ENCODE measurements at places on chromosomes 3 and 15. TPM values are rescaled to one million over a fixed set of nuclear protein-coding genes. Genes with fewer than 3 reads are reported as not detected.

CYP1A1 gene
- 0.27 TPM for total RNA-seq

WWTR1 gene
- 111 TPM for total RNA-seq

ITIH1 gene
- not detected for total RNA-seq

MON1A gene
- total RNA-seq = 9.6 TPM

CIP2A gene
- total RNA-seq = 9.4 TPM

FBXO40 gene
- total RNA-seq = 0.08 TPM

CYP8B1 gene
- not detected for total RNA-seq

HHLA2 gene
- not detected for total RNA-seq

TAMM41 gene
- 11.2 TPM for total RNA-seq

IGSF11 gene
- total RNA-seq = not detected

GOLGA6L9 gene
- total RNA-seq = 4.2 TPM

FAM3D gene
- total RNA-seq = not detected

LIPC gene
- not detected for total RNA-seq

DNA sequence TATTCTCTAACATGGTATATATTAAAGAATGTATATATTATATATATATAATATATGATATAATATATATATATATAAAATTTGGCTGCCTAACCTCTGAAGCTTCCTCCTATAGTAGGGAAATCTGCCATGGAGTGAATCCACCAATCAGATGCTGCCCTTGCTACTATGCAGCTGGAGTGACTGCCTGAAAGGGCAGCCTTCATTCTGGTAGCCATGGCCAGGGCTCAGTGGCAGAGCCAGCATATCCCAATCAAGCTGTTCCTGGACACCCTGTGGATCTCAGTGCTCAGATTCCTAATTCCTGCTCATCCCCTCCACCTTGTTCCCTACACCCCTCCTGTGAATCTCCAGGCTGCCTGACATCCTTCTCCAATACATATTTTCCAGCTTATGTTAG lies 2.2 kb upstream of the SH3GL3 start:
- no peak for DNase-seq

DNA sequence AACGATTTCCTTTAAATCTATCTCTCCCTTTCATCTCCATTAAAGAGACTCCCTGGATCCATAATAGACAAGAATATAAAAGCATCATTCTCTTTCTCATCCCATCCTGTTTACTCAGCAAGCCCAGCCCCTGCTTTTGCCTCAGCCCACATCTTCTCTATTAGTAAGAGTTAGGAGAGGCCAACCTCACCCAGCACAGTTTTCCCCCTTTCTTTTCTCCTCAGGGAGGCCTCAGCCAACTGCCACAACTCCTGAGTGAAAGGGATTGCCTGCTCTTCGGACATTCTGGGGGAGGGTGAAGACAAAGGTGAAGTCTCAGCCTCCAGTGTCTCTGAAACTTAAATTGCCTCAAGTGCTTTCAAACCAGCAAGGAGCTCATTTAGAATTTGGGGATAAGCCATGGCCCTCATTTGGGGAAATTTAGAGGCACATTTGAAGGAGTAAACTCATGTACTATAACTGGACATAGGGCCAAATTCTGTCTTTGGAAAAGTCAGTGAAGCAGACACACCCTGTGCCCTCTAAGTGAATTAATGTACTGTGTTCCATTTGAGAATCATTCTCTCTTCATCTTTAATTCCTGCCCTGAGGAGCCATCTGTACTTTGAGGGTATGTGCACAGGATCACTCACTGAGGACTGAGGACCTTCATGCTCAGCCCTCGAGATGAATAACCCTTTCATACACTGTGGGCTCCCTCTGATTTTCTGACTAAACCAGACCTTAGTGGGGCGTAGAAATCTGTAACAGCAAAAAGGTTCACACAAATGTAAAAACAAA lies 82.5 kb downstream of the SOX2 start:
- DNase-seq = no peak

GRCh38 chr3:148205977-148206376 lies 491.7 kb upstream of the AGTR1 start:
- no peak for DNase-seq

GRCh38 chr3:128482666-128483656 lies 10.0 kb downstream of the GATA2 start:
- peak; percentile 64 for DNase-seq

- no peak for DNase-seq
Observed at GRCh38 chr3:97689962-97690361, 74.6 kb upstream of the ARL6 start.

DNA sequence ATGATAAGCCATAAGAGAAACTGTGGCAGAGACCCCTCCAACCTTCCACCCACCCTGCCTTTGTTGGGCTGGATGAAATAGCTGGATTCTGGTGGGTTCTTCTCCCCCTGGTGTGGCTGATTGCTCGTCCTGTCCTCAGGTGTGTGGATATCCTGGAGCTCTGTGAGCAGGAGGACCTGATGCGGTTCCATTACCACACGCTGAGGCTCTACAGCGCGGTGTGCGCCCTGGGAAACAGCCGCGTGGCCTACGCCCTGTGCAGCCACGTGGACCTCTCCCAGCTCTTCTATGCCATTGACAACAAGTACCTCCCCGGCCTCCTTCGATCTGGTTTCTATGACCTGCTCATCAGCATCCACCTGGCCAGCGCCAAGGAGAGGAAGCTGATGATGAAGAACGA lies 306.3 kb upstream of the CHRM5 start:
- no peak for DNase-seq

GRCh38 chr15:72058585-72058984 lies 59.4 kb downstream of the MYO9A start:
- DNase-seq = no peak

GRCh38 chr15:31228980-31229826 lies 97.4 kb upstream of the KLF13 start:
- no peak for DNase-seq

DNA sequence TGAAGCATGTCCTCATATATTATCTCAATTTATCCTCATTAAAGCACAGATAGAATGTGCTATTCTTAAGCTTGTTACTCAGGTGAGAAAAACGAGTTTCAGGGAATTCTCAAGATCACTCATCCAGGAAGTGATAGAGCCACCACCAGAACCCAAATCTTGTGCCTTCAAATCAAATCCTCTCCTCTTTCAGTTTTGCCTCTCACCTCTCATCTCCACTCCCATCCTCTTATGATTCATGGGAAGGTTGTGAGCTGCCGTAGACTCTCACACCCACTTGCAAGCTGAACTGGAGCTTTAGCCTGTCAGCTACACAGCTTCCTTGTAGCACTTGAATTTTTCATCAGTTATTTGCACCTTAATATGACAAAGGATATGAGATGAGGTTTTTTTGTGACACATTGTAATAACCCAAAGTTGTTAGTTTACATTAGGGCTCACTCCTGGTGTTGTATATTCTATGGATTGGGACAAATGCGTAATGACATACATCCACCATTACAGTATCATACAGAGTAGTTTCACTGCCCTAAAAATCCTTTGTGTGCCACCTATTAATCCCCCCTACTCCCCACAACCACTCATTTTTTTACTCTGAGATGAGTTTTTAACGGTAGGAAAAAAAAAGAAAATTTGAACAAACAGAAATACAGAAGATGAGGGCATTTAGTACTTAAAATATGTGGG lies 25.7 kb downstream of the GPR15 start:
- no peak for DNase-seq

DNA sequence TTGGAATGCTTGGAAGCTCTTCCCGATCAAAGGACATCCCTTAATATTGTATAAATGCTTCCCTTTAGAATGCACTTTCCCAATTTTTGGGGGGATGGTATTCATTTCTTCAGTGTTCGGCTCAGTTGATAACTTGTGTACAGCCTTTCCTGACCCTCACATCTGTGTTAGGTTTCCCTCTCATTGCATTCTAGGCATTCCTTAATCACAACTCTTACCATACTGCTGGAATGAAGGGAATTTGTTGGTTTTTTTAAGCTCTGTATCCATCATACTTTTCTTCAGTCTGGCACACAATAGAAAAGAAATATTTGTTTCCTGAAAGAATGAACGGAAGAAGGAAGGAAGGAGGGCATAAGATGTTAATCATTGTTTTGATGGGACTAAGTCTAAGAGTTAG lies 119.5 kb downstream of the CHST2 start:
- DNase-seq = no peak

DNA sequence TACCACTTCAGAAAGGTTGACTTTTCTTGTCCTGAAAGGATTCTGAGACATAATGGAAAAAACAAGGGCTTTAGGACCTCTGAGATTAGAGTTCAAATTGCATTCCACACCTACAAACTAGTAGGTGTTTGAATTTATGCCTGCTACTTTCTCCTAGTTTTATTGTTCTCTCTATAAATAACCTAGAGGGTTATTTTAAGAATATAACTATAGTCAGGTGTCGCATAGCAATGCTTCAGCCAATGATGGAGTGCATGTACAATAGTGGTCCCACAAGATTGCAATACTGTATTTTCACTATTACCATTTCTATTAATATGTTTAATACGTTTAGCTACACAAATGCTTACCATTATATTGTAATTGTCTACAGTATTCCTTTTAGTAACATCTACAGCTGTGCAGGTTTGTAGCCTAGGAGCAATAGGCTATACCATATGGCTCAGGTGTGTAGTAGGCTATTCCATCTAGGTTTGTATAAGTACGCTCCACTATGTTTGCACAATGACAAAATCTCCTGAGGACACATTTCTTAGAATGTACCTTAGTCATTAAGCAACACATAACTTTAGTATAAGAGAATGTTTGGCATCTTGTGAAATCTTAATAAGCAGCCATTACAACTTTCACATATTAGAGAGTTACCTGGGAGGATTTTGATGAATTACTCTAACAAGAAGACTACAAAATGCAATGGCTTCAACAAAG lies 1352.5 kb downstream of the ZPLD1 start:
- no peak for DNase-seq

DNA sequence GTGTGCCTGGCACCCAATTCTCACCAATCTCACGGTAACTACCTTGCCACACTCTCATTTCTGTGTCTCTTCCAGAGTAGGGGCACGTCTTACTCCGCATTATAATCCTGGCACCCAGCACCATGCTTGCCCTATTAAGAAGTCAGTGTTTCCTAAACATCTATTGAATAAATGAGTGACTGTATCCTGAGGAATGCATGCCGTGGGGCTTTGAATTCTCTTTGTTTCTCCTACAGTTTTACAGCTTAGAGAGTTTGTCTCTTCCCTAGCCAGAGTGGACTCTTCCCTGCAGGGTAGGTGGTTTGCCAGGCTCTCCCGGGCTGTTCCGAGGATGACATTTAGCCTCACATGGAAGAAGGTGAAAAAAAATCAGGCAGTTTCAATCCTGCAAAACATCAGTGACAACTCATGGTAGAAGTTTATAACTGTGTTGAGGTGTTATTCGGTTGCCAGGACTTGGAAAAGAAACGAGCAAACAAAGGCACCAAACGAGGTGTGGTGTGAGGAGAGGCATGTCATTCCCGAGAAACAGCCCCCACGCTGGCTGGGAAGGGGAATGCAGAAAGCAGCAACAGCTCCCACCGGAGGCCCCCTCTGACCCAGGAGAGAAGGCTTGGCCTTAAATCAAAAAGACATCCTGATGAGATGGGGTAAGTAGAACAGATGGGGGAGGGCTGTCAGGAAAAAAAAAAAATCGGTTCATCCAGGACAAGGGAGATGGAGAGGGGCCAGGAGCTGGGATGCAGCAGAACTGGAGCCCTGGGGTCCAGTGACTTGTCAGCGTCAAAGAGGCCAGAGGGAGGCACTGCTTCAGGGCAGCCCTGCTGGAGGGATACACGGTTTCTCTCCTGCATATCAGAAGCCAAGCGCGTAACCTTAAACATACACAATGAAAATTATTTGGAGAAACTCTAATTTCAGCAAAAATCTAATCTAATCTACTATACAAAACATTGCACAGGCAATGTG lies 168.4 kb upstream of the ARRDC4 start:
- DNase-seq = no peak

DNA sequence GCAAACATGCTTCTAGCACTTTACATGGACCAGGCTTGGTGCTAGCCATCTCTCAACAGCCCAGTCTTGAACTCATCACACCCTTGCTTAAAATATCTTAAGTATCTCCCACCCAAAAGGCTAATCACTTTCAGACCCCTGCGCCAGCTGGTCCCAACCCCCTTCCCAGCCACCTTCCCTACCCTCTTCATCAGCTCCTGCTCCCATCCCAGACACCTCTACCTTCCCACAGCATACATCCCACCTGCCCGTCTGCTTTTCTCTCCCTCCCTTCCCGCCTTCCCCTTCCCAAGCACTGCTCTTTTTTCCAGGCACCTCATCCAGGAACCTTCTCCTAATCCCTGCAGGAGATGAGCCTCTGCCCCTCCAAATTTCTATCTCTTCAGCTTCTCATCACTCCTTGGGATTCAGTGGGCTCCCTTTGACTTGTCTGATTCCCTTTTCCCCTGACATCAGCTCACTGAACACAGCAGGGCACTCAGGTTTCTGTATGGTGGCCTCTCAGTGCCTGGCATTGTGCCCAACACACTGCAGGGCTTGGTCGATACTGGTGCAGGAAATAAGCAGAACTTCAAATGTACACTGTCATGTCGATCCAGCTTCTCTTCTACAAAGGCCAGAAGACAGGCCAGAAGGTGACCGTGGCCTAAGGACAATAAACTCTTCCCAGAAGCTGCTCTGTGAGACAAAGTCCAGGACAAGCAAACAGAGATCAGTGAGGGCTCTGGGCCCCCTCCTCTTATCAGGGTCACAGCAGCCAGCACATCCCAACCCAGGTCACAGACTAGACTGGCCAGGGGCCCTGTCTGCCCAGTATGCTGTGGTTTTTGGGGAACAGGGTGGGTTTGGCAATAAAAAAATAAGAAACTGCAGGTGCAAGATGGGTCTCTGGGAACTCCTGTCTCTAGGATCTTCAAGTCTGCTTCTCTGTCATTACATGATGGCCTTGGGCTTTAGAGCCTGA lies 2.2 kb upstream of the ITIH1 start:
- no peak for DNase-seq

GRCh38 chr3:164459521-164460151 lies 618.7 kb downstream of the SI start:
- no peak for DNase-seq

- DNase-seq = peak; percentile 81
Observed at GRCh38 chr15:77529394-77530159, 103.1 kb downstream of the LINGO1 start.

DNA sequence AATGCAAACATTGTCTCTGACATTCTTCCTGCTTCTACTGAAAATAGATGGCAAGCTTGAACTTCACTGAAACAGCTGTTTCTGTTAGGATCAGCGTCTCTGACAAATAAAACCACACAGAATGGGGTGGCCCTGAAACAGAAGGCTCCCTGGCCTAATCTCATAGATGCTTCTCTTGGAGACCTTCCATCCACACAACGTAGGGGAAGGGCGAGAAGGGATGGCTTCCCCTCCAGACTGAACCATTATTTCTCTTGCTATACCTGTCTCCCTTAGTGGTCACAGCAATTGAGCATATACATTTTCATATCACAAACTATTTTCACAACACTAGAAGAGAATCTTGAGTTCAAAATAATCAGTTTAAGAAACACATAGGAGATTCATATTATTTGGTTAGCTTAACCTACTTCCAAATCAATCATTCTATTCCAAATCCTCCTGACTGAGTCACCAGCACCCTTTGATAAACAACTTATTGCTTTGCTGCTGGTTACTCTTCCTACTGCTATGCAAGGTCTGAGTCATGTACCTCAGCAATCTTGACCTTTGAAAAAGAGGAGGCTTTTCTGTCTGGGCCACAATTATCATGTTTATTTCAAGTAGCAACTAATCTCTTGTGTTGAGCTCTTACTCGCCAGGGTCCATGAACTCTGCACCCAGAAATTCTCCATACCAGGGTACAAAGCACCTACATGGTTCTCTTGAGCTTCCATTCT lies 45.5 kb downstream of the CBLB start:
- no peak for DNase-seq

GRCh38 chr3:158801201-158801600 lies 653 bp upstream of the MFSD1 start:
- no peak for DNase-seq

- no peak for DNase-seq
Observed at GRCh38 chr15:73569361-73569760, 63.8 kb downstream of the NPTN start.
